ENCODE measurements at places on chromosomes 11 and 22.

DNA sequence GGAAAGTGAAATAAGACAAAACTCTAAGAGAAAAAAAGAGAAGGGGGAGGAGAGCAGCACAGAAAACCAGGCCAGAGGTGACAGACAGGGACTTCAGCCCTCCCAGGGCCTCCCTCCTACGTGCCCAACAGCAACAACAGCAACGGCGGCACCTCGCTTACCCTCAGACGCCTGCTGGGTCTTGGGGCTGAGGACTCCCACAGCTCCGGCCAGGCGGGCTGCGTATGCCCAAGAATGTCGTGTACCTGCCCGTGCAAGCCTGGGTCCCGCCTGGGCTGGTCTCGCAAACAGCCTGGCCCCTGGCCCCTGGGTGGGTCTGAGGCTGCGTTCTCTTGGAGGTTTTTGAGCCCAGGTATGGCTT is 30.5 kb downstream of the ARAP1 start:
- peak; percentile 29 for DNase-seq

DNA sequence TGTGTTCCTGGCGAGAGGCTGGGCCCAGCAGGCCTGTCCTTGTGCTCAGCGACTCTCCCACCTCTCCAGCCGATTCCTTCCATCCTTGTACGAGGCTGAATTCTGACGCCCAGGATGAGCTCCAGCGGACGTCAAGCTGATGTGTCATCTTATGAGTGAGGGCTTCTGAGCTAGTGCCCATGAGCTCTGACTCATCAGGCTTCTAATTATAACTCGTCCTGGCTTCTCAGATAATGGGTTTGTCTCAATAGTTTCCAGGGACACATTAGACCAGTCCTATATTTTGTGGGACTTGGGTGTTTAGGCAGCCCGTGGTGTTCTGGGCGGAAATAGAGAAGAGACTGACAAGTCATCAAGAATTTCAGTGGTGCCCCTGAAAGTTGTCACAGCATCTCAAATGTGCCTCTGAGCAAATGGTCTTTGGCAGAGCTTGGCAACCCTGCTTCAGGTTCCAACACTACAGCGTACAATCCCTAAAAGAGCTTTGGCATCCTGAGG is 108.2 kb upstream of the CD44 start:
- DNase-seq = no peak

GRCh38 chr11:46001448-46001914 is 79.0 kb downstream of the LARGE2 start:
- no peak for DNase-seq

DNA sequence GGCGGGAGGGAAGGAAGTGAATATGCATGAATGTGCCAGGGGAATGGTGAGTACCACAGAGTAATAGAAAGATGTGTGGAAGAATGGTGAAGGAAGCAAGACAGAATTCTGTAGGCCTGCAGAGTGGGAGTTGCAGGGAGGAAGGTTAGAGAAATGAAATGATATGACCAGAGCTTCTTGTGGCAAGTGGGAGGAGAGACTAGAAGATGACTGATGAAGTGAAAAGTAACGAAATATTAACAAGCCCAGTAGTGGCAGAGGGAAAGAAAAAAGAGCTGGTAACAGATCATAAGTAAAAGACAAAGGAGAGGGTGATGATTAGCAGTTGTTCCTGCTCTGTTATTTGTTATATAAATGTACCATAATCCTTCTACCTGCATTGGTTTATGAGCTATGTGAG is 1.0 kb upstream of the ALKBH8 start:
- DNase-seq = no peak

- no peak for DNase-seq
These were observed at the start of gene SPI1 for GRCh38 chr11:47378010-47378835. Gene SPI1 (minus strand): TSS chr11:47378547. CDS start chr11:47378353, 194 bp downstream.

- no peak for DNase-seq
These were observed 23.5 kb upstream of the THY1 start for GRCh38 chr11:119446434-119446833.

GRCh38 chr11:45583981-45584566 is 81.3 kb downstream of the CHST1 start:
- DNase-seq = no peak

DNA sequence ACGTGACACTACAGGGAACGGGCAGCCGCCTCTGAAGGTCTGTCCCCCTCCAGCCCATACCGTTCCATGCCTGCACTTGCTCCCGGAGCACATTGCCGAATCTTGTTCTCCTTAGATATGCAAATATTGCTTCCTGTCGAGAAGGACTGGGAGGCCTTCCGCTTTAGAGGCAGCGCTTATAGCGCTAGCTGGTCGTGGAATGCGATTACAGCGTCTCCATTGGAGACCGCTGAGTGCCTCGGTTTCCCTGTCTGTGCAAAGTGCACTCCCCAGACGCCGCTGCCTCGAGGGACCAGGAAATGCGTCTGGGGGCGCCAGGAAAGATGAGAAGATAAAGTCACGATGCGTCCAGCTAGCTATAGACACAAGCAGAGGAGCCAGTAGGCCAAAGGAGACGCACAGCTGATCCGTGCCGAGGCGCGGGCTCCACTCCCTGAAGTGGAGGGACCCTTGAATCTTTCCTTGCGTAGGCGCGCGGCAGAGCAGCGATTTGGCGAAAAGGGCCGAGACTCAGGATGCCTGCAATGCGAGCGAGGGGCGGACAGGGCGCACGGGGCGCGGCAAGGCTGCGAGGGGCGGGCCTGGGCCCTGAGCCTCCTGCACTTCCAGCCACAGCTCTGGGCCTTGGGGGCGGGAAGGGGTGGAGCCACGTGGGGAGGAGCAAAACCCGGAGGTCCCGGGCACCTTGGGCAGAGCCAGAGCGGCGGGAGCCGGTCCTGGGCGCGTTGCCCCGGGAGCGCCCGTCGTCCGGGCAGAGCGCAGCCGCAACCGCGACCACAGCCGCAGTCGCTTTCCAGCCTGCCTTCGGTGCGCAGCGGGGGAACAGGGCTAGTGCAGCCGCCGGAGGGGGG is at the start of gene RASSF10:
RASSF10 (plus strand) TSS at position 692 of the 851 bp plus-strand sequence. CDS start 261 bp downstream, outside the sequence.
- no peak for DNase-seq

- no peak for DNase-seq
These were observed 17.8 kb downstream of the RAB6A start for GRCh38 chr11:73743045-73743444.

GRCh38 chr22:23754980-23755636 is 883 bp upstream of the VPREB3 start:
- DNase-seq = no peak

DNA sequence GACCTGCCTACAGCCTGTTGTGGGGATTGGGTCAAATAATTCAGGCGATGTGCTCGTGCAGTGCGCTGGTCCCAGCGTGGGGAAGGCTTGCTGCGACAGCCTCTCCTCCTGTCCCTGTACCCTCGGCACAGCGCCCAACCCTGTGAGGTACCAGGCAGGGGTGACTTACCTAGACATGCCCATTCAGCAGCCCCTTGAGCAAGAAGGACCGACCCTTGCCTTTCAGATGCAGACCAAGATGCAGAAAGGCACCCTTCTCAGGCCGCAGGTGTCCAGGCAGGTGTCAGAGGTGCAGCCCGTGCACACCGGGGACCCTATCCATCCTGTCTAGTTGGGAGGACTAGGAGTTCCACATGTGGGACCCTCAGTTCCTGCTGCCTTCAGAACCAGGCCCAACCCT is 102.7 kb downstream of the BCR start:
- no peak for DNase-seq

DNA sequence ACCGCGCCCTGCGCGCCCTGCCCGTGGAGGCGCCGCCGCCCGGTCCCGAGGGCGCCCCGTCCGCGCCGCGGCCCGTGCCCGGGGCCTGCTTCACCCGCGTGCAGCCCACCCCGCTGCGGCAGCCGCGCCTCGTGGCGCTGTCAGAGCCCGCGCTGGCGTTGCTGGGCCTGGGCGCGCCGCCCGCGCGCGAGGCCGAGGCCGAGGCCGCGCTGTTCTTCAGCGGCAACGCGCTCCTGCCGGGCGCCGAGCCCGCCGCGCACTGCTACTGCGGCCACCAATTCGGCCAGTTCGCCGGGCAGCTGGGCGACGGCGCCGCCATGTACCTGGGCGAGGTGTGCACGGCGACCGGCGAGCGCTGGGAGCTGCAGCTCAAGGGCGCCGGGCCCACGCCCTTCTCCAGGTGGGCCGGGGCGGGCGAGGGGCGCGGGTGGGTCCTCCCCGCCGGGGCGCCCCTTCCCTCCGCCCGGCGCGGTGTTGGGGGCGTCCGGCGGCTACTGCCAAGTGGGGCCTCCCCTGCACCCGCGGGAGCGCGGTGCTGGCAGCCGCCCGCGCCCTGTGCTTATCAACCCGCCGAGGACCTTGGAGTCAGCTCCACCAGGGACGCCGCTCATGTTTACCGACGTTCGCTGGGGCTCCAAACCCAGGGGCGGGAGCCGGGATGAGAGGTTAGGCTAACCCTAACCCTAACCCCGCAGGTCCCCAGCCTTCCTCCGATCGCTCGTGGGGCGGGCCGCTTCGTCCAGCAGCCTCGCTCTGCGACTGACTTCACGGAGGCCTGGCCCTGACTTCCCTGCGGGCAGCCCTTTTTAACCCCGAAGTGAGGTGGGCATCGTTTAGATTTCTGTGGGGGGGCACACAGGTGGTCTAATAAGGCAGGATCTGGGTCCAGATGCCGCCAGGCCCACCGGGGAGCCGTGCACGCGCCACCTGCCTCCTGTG is 649 bp downstream of the SELENOO start:
- DNase-seq = no peak

DNA sequence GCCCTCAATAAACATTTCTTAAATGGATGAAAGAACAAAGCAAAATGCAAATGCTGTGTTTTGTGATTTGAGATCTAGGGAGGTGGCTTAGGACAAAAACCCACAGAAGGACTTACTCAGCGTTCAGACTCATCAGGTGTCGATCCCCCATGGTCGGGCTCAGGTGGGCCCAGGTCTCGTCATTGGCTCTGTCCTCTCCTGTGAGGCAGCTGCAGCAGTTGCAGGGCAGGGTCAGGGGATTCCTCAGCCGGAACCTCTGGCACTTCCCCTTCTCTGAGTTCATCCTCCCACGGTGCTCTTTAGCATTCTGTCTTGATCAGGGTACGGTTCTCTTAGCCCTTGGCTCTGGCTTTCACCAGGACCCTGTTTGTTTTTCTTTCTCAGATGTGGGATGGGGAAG is 14.0 kb upstream of the ACR start:
- no peak for DNase-seq

Data from activated effector memory CD4-positive, alpha-beta T cell treated with Interleukin-2 at 50 U/mL for 16 hours (primary cell).